ENCODE measurements at places on chromosomes 3 and 15.
A peak's percentile ranks its signal among the peaks of the same experiment; 100 is the strongest.

GRCh38 chr15:31214864-31215489, 111.7 kb upstream of the KLF13 start:
- ATAC-seq = peak; percentile 56

DNA sequence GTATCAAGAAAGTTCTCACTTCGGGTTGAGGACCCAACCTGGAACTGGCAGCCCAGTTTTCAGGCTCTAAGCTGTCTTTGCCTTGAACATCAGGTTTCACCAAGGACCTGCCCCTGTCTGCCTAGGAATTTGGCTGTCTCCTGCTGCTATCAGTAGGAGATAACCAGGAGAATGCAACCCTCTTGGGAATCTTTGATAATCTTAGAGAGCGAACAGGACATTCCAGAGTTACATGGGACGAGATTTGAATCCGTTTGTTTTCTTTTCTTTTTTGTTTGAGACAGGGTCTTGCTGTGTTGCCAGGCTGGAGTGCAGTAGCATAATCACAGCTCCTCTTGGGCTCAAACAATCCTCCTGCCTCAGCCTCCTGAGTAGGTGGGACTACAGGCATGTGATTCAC, 18.0 kb upstream of the EIF1B start:
- ATAC-seq = no peak

DNA sequence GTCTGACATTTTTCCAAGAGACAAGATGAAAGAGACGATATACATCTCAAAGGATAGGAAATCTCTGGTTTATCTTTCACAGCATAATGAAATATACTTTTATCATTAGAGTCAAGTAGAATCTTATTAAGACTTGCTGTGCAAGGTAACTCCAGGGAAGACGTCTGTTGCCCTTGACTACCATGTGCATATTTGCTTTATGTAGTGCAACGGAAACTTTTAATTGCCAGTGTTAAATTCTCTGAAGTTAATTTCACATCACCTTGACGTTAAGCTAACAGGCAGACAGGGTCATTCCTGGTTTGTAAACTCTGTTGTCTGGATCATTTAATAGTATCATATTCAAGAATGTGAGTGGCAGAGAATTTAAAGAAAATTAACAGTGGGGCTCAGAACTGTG, 82.8 kb downstream of the LRTM1 start:
- ATAC-seq = no peak

- ATAC-seq = no peak
Observed at GRCh38 chr3:135100366-135100765, 305.3 kb downstream of the EPHB1 start.

DNA sequence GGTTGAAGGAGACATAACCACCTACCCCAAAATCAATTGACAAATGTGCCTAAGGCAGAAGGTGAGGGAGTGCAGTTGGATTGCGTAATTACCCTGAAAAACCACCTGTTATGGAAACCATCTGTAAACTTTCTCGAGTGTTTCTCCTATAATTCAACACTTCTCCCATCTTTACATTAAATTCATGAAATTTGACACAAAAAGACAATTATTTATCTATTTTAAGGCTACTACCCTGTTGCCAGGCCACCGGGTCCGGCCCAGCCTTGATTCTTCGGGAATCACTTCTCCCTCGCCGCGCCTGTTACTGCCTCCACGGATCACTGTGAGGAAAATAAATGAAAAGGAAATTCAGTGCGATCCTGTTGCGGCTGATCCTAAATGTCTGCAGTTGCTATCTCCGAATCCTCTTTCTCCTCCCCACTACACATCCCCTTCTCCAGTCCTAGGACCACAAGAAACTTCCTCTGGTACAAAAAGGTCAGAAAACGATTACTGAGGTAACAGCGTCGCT, 646 bp downstream of the IQCB1 start:
- ATAC-seq = no peak

DNA sequence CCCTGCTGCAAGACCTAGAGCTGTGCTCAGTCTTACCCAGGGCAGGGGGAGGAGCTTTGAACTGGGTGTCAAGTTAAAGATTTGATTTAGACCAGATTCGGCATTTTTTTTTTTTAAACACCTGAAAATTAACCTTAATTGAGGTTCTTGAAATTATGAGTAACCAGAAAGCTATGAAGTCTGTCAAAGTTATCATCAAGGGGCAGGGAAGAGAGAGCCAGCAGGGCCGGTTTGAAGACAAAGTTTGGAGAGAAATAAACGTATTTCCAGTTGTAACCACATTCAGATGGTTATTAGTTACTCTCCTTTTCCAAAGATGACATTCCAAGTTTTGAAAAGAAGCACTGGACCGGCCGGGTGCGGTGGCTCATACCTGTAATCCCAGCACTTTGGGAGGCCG, 12.0 kb downstream of the TMEM266 start:
- ATAC-seq = no peak

GRCh38 chr15:34976743-34977142, 7.2 kb upstream of the AQR start:
- no peak for ATAC-seq

DNA sequence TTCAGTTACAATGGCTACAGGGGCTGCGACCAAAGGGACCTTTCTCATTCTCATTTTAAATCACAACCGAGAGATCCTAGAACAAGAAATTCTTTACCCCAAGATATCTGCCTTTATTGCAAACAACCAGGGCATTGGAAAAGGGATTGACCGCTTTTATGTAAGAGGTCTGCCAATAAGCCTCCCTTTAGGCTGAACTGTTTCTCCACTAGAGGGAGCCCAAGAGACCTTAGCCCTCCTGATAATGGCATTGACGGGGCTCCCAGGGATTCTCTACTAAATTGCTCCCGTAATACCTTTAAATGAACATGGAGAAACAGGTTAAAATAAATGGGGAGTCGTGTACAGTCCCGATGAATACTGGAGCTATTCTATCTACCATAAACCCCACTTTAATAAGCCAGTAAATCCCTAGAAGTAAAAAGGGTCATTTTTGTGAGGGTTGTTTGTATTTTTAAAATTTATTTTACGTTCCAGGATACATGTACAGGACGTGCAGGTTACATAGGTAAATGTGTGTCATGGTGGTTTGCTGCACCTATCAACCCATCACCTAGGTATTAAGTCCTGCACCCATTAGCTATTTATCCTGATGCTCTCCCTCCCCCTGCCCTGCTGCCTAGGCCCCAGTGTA, 7.5 kb upstream of the IGSF10 start:
- peak; percentile 54 for ATAC-seq

- no peak for ATAC-seq
Observed at GRCh38 chr15:92095693-92096092, 242.2 kb downstream of the SLCO3A1 start.

DNA sequence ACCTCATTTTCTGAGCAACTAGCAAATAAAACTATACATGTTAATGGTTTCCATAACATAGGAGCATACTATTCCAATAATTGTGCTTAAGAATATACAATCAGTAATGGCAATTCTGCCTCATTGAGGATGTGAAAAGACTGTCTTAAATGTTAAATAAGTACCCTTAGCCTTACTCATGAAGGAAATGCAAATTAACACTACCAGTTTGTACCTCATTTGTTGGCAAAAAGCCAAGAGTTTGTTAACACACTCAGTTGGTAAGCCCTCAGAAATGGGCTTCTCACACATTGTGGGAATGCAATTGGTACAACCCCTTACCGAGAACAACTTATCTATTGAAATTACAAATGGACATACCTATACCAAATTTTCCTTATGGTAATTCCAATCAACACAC, 9.2 kb upstream of the STT3B start:
- no peak for ATAC-seq

GRCh38 chr3:78096488-78097255, 1056.8 kb downstream of the ROBO2 start:
- no peak for ATAC-seq

DNA sequence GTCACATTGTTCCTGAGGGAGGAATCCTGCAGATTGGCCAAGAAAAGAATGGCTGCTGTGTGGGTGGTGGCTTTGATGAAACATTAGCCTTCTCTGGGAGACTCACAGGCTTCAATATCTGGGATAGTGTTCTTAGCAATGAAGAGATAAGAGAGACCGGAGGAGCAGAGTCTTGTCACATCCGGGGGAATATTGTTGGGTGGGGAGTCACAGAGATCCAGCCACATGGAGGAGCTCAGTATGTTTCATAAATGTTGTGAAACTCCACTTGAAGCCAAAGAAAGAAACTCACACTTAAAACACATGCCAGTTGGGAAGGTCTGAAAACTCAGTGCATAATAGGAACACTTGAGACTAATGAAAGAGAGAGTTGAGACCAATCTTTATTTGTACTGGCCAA, 6.1 kb downstream of the PTX3 start:
- ATAC-seq = no peak

GRCh38 chr15:74413350-74414080, 20.2 kb downstream of the SEMA7A start:
- no peak for ATAC-seq

- no peak for ATAC-seq
Observed at GRCh38 chr3:116905334-116905733, 195.8 kb downstream of the TUSC7 start.

DNA sequence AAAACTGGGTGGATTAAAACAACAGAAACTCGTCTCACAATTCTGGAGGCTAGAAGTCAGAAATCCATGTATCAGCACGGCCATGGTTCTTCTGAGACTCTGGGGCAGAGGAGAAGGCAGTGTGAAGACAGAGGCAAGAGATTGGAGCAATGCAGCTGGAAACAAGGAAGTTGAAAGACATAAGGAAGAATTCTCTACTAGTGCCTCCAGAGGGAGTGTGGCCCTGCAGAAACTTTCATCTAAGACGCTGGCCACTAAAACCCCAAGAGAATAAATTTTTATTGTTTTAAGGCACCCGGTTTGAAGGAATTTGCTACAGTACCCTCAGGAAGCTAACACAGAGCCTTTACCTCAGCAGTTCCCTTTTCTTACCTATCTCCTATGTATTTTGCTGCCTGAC, 1012.2 kb upstream of the CADM2 start:
- ATAC-seq = no peak

DNA sequence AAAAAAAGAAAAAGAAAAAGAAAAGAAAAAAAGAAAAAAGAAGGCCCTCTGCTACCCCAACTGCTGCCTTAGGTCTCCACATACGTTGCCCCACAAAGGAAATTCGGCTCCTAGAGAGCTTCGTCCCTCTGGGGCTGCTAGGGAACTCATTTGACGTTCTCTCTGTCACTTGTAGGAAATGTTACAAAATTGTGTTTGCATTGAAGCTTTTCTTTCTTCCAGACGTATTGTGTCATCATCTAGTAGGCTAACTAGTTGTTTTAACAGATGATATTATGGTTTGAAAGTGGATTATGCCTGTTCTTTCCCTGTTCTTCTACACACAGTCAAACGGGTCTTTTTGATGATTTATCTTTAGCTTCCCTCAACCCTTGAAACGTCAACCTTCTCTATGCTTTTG, 125.3 kb downstream of the BDH1 start:
- no peak for ATAC-seq
